T47D (cell line): ENCODE measurements at places on chromosomes 5 and 9.

DNA sequence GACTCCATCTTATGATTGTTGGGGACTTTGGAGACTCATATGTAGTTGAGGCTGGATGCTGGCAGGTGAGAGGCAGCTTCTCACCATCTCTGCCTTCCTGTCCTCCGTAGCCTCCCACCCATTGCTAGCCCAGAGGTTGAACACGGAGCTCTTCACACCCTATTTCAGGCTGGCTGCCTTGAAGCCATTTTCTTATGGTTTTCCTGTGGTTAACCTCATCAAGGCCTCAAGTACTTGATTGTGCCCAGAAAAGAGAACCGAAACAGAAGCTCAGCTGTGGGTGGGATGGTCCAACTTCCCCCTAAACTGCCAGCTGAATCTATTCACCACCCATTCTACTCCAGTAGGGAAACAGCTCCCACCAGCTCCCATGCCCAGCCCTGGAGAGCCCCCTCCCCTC, 102.9 kb downstream of the LIFR start:
- DNase-seq, result no peak

GRCh38 chr9:112093147-112093869, 81.8 kb downstream of the SUSD1 start:
- DNase-seq, result no peak

DNA sequence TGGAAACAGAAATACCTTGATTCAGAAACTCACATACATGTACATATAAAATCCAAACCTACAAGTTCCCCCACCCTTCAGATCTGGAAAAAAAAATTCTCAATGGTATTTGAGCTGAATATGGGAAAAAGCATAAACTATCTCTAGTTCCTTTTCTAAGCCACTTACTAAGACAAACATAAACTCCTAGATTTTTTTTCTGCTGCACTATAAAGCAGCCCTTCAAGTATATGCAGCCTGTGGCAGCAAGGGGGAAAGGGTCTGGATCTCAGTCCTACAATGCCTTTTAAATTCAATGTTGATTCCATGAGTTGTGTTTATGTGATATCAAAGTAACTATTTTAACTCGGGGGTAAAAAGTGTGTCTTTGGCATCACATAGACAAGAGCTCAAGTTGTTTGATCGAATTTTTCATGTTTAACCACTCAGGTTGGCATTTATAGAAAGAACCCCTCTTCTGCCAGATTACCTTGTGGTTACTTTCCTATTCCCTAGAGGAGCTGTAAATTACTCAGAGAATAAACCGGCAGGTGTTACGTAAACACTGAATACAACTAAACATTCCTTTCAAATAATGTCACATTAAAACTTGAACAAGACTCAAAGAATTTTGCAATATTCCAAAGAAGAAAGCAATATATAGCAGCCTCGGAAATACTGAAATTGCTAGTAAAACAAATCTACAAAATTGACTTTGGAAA, 91.8 kb upstream of the FER start:
- peak; percentile 18 for DNase-seq

DNA sequence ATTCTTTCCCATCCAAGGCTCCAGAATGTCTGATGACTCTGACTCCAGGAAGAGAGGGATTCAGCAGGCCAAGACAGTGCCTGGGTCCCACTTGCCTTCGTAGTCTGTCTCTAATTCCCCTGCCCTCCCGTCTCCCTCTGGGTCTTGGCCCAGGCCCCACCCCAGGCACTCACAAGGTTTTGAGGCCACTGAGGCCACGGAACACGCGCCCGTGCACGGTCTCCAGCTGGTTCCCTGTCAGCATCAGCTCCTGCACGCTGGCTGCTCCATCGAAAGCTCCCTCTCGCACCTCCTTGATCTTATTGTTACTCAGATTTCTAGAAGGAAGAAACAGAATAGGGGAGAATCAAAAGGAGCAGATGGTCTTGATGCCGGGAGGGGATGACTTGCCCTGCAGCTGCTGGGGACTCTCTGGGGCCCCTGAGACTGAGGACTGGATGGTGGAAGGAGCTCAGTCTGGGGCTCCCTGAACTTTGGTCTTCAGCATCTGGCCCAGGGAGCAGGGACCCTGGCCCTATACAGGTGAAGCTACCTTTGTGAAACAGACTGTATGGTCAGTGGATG, 174.6 kb upstream of the PANK3 start:
- no peak for DNase-seq

GRCh38 chr5:3430691-3431090, 164.9 kb upstream of the IRX1 start:
- no peak for DNase-seq

GRCh38 chr9:36690412-36691168, 117.9 kb downstream of the MELK start:
- no peak for DNase-seq

DNA sequence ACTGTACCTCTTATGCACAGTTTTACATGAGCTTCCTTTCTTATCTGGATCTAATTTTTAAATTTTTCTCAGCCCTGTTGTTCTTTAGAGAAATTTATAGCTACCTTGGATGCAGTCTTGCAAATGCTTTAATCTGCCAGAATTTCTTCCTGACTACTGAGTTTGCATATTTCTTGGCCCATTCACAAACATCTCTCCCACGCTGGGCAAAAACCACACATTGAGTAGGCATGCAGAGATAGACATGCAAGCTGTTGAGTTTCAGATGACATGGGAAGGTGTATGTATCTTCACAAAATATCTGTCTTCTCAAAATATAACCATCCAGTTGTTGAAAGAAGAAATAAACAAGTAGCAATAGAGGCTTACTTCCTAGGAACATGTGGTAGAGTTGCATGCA, 101.2 kb downstream of the PARP8 start:
- no peak for DNase-seq

- no peak for DNase-seq
Observed at GRCh38 chr5:14868771-14869170, 2.8 kb downstream of the ANKH start.

- no peak for DNase-seq
Observed at GRCh38 chr5:77850536-77851175, 74.5 kb upstream of the TBCA start.

GRCh38 chr9:8361364-8361763, 561.8 kb upstream of the DMAC1 start:
- no peak for DNase-seq

DNA sequence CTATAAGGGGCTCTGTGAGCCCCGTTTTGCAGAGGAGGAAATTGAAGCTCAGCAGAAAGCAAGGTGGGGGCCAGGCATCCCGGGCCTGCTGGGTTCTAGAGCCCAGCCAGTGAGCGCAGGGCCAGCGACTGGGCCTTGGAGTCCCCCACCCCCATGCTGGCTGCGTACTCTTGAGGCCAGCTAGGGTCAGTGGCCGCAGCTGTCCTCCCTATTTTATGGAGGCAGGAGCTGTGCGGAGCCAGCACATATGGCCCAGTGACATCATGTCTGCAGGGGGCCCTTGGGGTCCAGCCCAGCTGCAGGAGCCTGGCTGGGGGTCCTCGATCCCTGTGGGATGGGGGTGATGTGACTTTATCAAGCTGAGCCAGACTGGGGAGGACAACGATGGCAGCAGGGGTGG, 71.3 kb downstream of the HMCN2 start:
- no peak for DNase-seq

GRCh38 chr5:24222876-24223275, 421.9 kb downstream of the CDH10 start:
- no peak for DNase-seq

DNA sequence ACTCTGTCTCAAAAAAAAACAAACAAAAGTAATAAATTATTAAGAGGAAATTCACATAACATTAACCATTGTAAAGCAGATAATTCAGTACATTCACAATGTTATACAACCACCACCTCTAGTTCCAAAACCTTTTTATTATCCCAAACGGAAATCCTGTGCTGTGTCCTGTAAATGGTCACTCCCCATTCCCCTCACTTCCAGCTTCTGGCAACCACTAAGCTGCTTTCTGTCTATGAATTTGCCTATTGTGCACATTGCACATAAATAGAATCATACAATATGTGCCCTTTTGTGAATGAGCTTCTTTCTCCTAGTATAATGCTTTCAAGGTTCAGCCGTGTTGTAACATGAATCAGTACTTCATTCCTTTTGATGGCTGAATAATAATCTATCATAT, 20.8 kb downstream of the C9orf152 start:
- DNase-seq, result no peak

DNA sequence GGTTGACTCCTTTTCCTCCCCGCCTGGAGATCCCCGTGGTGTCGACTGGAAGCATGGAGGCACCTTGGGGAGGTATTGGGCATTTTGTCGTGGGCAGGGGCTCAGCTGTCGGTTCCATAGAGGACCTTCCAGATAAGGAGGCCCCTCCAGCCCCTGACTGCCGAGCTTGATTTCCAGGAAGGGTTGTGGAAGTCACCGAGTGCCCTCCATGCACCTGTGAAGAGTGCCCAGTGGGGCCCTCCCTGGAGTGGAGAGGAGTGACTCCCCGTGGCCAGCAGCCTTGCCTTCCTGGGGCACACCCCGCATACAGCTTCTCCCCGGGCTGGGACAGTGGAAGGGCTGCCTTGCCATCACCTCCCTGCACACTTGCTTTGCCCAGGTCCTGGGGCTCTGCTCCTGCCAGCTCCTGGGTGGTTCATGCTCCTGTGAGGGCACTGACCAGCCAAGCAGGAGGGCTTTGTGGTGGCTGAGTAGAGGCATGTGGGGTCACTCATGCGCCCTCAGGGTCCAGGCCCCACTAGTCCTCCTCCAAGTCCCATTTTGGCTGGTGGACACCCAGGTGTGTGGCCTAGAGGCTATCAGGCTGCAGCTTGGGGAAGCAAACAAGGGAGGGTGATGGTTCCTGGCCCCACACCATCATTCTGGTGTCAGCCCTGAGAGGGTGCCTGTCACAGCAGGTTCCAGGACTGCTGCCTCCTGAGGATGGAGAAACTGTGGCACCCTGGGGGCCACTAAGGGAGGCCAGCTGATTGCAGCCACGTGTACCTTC, 133.0 kb downstream of the WNK2 start:
- DNase-seq, result no peak

DNA sequence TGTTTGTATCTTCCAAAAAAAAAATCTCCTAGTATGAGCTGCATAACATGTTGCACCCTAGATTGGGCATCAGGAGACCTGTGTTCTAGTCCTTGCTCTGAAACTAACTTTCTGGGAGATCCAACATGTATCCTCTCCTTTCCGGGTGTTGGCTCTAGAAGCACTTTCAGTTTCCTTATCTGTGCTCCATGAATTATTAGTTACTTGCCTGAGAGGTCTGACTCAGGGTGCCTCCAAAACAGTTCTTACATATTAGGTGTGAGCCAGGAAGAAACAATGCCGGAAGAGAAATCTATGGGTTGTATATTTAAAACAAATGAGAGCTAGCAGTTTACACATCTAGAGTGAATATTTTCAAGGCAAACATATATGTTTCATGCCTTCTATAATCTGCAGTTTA, 36.7 kb upstream of the SLC36A2 start:
- DNase-seq, result no peak

DNA sequence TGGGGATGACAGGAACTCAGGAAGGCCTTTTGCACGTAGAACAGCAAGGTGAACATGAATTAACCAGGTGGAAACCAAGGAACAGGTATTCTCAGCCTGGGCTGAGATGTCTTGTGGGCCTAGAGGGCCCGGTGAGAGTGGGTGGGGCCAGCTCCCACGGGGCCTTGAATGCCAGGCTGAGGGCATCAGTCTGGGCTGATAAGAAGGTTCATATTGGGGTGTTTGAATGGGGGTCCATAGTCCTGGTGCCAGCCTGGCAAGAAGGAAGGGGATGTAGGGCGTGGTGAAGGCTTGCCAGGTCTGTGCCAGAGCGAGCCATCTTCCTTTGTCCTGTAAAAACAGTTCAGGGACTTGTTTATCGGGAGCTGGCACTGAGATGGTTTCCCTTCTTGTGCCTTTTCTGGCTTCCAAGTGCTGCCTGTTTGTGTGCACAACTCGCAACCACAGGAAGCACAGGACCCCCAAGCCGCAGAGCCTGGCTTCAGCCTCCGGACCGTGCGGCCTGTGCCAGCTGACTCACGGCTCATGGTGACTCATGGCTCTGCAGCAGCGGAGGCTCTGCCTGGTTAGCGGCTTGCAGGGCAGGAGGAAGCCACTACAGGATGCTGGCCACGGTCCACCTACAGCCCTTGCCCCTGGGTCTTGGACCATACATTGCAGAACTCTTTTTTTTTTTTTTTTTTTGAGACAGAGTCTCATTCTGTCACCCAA, 2.4 kb downstream of the CARD19 start:
- DNase-seq, result peak; percentile 44

DNA sequence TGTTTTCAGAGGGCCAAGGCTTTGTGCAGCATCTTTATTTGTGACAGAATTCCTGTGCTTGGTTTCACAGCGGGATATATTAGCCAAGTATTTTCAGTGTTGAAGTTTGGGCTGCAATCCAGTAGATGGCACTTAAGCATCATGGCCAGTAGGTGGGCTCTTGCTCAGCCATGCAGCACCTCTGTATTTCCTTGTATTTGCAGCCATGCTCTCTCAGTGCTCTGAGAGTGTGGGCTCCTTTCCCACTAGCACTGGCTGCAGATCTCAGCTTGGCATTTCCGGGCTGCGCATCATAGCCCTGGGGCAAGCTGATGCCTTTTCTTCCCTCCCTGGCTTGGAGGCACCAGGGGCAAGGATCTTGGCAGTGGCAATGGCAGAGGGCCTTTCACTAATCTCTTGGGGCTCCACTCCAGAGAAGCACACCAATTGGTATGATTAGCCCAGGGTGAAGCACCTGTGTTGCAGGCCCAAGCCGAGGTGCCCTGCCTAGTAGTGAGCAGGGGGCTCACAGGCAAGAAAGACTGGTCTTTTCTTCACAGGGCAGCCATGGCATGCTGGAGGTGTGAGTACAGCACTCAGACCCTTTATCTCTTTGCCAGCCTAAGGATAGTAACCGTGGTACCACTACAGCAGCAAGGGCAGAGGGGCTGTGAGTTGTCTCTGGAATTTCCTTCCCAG, 48.3 kb downstream of the SLCO6A1 start:
- DNase-seq, result peak; percentile 42

DNA sequence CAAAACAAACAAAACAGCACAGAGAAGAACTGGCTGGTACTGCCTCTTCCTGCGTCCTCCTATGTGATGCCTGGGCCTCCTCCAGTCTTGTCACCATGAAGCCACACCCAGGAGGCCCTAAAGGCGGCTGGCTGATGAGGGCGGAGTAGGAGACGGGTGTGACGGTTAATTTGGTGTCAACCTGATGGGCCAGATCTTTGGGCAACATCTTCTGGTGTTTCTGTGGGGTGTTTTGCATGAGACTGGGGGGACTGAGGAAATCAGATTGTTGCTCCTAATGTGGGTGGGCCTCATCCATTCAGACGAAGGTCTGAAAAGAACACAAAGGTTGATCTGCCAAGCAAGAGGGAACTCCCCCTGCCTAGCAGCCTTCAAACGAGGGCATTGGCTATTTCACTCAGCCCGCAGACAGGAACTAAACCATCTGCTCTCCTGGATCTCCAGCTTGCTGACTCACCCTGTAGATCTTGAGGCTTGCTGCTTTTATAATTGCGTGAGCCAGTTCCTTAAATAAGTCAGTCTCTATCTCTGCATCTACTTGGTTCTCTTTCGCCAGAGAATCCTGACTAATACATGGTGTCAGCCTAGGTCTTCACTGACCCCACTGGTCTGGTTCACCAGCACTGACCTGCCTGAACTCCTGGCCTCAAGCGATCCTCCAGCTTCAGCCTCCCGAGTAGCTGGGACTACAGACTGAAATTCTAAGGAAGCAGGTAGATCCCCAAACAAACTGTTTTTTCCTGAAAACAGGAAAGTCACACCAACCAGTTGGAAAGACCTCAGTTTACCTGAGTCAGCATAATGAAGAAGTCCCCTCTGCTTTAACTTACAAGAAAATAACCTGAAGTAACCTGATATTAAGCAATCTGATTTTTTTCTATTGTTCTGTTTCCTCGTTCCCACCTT, 12.8 kb upstream of the ZFP62 start:
- no peak for DNase-seq

GRCh38 chr9:126457175-126457547, 130.5 kb downstream of the MVB12B start:
- no peak for DNase-seq

GRCh38 chr9:13113751-13114150, 165.7 kb downstream of the MPDZ start:
- no peak for DNase-seq
